ENCODE measurements at places on chromosomes 13 and 19.

- no peak for DNase-seq
Observed at GRCh38 chr19:31930401-31930800, 415.0 kb upstream of the ZNF507 start.

GRCh38 chr13:73336773-73337172, 278.0 kb downstream of the KLF5 start:
- no peak for DNase-seq

- DNase-seq = no peak
Observed at GRCh38 chr13:110113284-110113764, 193.6 kb downstream of the COL4A1 start.

DNA sequence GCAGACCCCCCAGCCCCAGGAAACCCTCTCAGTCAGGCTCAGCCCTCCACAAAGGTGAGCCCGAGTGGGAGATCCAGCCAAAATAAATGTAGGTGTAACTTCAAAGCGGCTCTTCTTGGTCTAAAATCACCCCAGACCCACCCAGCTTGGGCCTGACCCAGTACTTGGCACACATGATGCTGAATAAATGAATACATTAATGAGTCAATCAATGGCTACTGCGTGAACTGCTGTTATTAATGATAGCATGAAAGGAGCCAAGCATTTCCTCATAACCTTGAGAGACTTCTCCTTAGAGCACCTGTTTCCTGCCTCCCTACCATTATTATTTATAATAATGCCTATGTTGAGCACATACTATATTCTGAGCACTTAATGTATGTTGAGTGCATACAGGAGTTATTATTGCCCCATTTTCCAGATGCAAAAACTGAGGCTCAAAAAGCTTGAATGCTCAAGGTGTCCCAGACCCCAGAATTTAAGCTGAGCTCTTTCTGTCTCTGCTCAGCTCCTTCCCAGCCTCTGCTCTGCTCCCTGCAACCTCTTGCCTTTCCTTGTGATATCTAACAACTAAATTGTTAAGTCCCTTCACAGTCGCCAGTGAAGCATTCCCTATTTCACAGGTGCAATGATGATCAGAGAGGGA, 4.3 kb downstream of the NOTCH3 start:
- no peak for DNase-seq

- DNase-seq = no peak
Observed at GRCh38 chr19:17296976-17297375, 6.2 kb downstream of the ABHD8 start.

DNA sequence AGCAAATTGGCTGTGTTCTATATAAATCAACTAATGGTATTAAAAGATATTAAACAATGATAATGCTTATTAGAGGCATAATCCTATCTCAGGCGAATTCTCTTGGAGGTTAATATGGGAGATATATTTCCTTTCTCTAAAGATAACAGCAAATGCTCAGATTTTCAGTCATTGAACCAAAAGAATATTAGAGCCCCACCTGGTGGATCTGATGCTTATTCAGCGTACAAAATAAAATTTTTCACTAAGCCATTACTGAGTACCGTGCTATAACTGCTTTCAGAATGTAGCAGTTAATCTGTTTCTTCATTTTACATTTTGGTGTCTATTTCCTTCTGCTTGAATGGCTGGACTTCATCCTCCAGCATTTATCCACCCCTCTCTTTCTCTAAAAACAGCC, 143.3 kb upstream of the IPO5 start:
- DNase-seq = no peak

- no peak for DNase-seq
Observed at GRCh38 chr13:52862358-52863206, 14.1 kb upstream of the PCDH8 start.

DNA sequence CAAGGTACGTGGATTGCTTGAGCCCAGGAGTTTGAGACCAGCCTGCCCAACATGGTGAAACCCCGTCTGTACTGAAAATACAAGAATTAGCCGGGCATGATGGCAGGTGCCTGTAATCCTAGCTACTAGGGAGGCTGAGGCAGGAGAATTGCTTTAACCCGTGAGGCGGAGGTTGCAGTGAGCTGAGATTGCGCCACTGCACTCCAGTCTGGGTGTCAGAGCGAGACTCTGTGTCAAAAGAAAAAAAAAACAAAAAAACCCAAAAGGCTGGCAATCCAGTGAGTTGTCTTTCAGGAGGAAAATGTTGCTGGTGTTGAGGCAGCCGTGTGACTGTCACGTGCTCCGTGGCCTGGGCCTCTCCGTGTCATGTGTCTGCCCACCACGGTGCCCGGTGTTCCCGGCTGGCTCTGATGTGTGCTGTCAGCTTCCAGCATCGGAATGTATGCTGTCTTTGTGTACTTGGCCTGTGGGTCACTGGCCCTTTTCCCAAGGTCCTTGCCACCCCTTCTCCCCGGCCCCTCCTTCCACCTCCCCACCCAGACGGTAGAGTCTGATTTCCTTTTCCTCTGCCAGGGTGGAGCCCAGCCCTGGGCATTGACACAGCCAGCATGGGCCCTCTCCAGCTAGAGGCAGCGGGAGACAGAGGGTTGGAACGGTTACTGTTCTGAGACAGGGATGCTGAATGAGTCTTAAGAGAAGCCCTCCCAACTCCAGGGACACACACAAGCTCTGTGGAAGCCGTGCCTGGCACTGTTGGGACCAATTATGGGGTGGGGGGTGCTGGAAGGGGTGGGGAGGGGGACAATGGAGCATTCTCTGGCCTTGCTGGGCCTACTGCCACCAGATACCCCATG, 7.2 kb upstream of the TUBB4A start:
- DNase-seq = no peak
